ENCODE measurements at places on chromosomes 11 and 22.

DNA sequence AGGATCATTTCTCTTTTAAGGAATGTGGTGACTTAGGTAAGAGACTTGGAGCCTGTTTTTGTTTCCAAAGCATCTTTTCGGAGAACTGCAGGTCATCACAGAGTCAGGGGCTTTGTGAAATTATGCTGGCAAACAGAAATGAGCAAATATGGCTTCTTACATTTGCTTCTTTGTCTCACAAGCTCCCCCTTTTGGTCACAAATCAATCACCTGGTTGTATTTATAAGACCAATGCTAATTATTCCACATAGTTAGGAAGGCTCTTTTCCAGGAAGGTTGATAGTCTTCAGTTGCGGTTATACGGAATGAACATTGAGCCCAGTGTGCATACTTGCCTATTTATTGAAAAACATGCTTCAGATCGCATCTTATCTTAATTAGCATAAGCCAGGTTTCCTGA lies 34.6 kb upstream of the CEP126 start:
- DNase-seq: no peak

DNA sequence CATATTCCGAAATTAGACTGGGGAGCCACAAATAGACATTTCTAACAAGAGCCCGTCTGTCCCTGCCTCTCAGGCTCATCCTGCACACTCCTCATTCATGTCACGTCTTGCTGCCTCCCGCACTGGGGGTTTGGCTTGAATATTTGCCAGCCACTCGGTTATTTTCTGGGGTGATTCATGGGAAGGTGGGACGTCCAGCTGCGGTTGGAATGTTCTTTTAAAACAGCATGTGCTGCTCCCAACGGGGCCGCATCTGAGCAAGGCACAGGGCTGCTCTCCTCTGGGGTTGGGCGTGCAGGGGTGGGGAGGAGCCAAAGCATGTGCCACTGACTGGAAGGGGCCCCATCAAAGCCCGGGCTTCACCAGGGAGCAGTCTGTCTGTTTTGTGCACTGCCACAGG lies 25.9 kb upstream of the SLC5A4 start:
- DNase-seq: no peak

GRCh38 chr11:57402188-57403002 lies 11.9 kb upstream of the PRG2 start:
- DNase-seq: peak; percentile 43

DNA sequence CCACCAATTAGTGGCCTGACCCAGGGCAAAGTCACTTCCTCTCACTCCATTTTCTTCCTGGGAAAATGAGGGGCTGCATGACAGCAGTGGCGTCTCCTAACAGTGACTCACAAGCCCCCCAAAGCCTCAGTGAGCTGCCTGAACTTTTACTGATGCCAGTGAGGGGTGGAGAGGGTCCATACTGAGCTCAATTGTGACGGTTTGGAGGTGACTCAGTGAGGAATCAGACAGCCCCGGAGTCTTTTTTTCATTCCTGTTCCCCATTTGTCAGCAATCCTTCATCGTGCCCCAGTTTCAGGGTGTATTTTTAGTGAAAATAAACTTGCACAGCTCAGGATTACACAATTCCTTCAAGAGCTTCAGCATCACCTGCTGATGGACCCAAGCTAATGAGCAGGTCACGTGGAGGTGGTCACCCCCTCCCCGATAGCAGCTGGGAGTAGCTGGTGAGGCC lies 30.1 kb upstream of the RASD2 start:
- DNase-seq: no peak

DNA sequence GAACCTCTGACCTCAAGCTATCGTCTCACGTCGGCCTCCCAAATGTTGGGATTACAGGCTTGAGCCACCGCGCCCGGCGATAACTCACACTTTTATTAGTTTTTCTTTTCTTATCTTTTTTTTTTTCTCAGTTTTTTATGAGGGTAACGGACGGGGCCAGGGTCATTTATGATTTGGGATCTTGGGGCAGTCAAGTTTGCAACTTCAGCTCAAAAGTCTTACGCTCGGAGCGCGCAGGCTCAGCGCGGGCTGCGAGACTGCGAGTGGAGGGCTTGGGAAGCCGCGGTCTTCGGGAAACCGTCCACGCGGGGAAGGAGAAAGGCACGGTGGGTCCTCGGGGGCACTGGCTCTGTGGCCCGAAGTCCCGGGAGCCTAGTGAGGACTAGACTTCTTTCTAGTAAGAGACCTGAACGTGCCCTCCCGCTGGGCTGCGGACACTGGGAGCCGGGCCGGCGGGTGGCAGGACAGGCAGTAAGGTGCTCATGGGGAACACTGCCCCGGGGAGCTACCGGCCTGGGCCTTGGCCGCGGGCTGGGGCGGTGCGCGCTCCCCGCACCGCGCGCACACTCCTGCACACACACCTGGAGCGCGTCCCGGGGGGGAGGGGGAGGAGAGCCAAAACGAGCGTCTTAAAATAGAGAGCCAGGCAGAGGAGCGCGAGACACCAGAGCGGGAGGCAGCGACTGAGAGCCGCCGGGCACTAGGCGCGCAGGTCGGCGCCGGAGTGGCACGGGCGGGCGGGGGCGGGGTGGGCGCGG lies 476 bp upstream of the BARX2 start:
- peak; percentile 12 for DNase-seq

GRCh38 chr11:66240781-66241136 lies 27.7 kb upstream of the RAB1B start:
- no peak for DNase-seq

DNA sequence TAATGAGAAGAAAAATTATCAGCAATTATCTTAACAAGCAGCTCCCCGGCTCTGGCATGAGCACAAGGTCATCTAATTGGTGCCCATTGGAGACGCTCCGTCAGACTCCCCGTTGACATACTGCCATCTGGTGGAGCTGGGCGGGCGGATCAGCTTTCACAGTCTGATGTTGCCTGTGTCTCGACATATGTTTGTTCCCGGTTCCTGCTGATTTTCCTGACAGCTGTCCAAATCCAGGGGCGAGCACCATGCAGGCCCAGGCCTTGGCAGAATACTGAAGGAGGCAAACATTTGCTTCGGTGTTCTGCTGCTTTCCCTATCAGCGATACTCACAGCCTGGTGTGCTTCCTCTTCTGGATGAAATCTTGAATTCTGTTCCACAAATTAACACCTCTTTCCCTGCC lies 43.8 kb upstream of the BARX2 start:
- peak; percentile 86 for DNase-seq

DNA sequence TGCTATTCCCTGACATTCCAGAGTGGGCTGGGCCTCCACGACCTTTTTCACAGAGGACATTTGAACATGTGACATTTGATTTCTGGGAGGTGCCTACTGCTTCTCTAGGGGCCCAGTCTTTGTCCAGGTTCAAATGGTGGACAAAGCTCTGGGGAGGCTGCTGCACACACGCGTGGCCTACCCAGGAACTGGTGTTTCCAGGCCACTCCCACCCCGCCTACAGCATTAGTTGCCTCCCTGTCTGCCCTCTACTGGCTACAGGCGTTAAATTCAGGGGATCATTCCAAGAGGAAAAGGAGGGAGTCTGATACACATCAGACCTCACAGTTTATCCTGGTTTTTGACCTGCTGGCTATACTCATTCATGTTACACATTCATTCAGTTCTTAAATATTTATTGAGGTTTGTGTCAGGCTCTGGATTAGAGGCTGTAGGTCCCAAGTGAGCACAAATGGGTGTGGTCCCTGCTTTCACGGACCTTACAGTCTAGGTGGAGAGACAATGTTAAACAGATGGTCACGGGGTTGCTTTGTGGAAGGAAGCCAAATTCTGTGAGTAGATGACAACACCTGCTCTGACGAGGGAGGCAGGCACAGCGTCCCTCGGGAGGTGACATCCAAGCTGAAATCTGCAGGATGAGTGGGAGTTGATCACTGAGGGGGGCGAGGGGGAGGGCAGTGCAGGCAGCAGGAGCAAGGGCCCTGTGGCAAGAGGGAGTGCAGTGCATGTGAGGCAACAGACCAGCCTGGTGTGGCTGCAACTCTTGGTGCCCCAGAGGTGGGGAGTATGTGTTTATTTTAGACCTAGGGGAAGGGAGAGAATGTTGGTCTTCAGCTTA lies 11.8 kb downstream of the TUB start:
- no peak for DNase-seq

GRCh38 chr22:27329131-27329850 lies 472.3 kb downstream of the MN1 start:
- DNase-seq: no peak

DNA sequence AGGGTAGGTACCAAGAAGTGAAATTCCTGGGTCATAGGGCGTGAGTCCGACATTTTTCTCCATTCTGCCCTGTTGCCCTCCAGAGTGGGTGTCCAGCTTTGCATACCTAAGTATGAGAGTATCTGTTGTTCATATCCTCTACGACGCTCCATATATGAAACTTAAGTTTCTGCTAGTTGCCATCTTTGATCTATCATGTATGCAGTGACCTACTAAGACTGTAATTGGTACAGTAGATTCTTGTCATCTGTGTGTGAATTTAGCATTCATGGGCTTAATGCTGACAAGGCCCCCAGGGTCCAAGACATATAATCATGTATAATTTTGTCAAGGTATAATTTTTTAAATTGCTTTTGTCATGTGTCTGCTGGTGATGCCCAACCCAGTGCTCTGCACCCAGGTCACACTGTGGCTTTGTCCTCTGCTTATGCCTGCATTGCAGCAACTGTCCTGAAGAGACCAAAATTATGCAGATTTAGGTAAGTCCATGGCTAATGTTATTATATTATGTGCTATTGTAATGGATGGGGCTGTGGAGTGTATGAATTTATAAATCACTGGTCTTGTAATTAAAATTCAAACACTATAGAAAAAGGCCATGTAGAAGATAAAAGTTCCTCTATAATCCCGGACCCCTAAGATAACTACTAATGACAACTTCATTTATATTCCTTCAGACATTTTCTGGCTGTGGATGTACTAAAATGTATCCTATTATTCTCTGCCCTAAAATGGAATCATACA lies 12.2 kb downstream of the NEAT1 start:
- DNase-seq: no peak

GRCh38 chr11:116109228-116109627 lies 605.0 kb upstream of the CADM1 start:
- DNase-seq: no peak

DNA sequence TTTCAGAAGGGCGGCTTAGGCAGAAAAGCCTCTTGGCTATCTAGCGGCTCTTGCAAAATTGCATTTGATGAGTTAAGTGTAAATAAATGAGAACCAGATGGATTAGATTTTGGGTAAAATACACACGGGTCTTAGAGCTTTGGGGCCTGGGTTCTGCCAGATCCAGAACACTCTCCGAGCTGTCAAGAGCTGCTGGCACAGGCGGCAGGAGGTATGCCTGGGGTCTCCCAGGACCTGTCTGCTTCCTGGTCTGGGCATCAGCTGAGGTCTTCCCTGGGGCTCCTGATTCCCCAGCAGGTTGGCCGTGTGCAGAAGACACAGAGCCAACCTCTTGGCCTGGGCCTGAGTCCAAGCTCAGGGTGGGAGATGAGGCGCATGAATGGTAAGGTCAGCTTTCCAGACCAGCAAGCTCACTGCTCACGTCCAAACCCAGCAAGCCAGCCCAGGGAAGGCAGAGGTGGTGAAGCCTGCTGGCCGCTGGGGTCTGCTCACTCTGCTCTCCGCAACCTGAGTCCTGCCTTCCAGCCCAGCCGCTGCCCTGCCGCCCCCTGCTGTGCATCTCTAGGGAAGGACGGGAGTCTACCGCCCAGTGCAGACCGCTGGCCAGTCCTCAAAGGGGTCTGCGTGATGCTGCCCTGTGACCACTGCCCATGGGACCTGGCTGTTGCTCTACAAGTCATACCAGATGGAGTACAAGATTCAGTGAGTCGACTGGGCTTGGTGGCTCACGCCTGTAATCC lies 44.9 kb downstream of the SCUBE1 start:
- no peak for DNase-seq

GRCh38 chr11:86043765-86044503 lies 24.9 kb downstream of the PICALM start:
- DNase-seq: no peak

DNA sequence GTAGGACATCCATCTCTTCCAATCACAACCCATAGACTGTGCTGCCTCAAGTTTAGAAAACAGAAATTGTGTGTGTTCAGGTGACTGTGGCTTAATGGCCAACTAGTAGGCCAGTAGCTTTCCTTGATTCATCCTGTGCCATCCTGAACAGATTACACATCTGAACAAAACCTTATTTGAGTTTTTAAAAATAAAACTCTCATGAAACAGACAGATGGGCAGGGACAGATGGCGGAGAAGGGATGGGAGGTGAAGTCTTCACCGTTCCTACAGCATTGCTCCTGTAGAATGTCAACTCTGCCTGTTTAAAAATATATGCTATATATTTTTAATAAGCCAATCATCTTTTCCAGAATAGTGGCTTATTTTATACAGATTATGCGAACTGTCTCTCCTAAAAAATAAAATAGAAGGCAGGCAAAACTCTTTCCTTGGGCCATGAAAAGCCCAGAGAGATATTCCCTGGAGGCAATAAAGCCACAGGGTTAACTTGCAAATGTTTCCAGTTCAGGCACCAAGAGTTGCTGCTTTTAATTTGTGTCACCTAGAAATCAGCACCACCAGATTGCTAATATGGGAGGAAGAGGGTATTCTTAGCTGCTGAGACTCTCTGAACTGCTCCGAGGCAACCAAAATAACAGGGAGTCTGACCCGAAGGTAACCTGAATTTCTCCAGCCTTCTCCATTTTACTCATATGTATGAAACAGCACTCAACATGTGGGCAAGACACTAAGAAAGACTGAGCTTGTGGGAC lies 861.2 kb downstream of the OPCML start:
- no peak for DNase-seq

DNA sequence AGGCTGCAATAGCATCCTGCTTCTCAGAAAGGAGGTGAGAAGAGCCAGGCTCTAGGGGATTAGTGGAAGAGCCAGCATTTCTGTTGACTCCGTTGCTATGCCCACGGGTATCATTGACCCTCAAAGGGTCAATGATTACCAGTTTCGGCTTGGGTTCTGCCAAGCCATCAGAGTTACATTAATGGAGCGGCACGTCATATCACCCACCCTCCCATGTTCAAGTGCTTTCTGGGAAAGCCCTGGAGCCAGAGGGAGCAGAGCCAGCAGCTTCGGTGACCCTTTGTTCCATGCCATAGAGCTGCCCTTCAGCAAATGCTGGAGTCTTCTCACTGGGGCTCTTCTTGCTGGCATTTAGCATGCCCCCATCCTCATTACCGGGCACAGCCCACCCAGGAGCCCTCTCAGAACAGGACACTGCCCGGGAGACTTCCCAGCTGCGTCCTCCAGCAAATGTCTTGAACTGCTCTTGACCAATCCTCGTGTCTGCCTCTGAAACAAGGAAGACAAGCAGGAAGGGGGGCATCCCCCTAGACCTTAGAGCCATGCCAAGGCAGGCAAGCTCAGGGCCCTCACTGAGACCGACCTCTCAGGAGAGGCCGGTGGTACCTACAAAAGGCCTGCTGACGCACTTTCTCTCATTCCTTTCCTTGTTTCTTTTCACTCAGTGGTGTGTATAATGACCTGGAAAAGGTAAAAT lies 14.6 kb downstream of the KCNJ1 start:
- no peak for DNase-seq

Data from NCI-H2029 treated with DMSO at 0.1 percent for 48 hours (cell line).